ENCODE measurements at places on chromosomes 4 and X.

DNA sequence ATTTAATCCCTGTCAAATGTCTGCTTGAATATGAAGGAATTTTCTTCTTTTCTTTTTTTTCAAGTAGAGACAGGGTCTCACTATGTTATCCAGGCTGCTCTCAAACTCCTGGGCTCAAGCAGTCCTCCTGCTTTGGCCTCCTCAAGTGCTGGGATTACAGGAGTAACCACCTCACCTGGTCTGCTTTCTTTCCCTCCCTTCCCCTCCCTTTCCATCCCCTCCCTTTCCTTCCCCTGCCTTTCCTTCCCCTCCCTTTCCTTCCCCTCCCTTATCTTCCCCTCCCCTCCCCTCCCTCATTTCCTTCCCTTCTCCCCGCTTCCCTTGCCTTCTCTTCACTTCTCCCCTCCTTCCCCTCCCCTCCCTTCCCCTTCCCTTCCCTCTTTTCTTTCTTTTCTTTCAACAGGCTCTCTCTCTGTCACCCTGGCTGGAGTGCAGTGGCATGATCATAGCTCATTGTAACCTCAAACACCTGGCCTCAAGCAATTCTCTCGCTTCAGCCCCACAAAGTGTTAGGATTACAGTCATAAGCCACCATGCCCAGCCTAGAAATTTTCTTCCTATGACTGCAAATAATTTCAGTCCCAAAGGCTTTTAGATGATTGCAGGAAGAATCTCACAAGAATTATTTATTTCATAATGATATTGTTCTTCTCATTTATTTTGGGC, 168.9 kb downstream of the AASDH start:
- DNase-seq: no peak

- no peak for DNase-seq
These were observed 17.2 kb downstream of the TRMT44 start for GRCh38 chr4:8457646-8458252.

GRCh38 chr4:143921181-143921580, 15.8 kb upstream of the GYPE start:
- DNase-seq: no peak

DNA sequence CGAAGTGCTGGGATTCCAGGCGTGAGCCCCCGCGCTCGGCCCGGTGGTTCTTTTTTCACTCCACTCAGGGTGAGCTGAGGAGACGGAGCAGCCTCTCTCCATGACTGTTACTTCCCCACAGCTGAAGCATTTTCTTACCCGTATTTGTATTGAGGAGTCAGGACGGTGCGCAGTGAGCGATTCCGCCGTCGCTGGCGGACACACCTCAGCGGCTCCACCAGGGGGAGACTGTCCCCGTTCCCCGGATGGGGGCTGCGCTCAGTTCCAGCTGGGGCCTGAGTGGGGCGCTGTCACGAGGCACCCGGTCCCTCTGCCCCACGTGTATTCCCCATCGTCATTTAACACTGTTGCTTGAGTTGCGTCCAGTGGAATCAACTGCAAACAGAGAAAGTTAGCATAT, 844.0 kb upstream of the FRG1 start:
- DNase-seq: no peak

DNA sequence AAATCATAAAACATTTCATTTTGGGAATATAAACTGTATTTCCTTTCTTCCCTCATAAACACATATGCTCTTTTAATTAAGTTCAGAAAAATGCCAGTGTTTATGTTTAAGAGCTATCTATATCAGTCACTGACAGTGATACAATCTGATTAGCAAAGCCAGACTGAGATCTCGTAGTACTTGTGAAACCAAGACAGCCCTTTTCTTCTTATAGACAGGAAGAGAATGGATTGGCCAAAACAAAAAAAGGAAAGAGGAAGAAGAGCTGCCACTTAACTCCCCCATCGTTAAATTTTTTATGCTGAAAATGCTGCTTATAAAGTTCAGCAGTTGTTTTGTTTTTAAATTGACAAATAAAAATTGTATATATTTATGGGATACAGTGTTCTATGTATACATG, 87.4 kb downstream of the PLAC1 start:
- DNase-seq: no peak

DNA sequence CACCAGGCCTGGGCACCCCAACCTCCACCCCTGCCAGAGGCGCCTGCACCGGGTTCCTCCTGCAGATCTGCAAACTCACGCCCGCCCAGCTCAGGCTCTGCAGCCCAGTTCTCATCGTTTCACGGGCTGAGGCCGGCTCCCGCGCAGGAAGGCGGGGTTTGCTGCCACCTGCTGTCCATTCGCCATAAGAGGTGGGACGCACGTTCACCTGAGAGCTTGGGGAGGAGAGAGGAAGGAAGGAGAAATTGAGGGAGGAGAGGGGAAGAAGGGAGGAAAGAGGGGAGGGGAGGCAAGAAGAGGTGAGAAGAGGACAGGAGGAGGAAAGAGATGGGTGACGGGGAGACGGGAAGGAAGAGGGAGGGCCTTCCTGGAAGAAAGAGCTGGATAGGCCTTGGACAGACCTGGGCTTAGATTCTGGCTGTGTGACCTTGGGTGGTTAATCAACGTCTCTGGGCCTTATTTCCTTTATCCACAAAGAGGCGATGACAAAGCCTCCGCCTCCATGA, 114.5 kb downstream of the ADRA2C start:
- peak; percentile 32 for DNase-seq

GRCh38 chr4:87117732-87118075, 102.7 kb downstream of the KLHL8 start:
- no peak for DNase-seq

GRCh38 chr4:13701937-13702446, 74.5 kb upstream of the BOD1L1 start:
- DNase-seq: no peak

DNA sequence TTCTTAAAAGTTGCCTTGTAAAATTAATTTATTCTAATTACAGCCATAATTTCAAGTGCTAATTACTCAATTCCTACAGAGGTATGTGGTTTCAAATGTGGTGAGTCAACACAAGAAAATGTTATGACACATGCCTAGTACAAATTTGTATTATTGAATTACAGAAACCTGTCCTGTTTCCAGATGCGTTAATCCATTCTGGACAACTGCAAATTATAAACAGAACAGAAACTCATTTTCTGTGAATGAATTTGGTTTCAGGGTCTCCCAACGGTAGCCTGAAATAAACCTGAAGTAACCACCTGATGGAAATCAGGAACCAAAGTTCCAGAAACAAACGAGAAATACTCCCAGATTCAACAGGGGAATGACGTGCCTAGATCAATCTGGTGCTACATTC, 328.6 kb upstream of the F9 start:
- no peak for DNase-seq

DNA sequence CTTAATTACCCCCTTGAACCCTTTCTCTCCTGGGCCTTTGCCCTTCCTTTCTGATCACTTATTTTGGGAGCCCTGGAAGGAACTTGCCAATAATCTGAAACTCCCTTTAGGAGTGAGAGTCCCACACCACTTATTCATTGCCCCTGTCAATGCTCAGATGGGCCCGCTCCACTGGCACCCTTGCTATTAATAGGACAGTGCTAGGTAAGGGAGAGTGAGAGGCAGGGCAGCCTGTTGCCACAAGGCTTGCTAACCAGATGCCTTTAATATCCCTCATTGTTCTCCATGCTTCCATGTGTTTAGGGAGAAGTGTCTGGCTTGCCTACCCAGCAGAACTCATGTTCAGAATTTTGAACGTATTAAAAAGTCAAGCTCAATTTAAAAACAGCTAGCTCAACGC, 1.7 kb upstream of the NHS start:
- no peak for DNase-seq

- DNase-seq: no peak
These were observed 41.3 kb upstream of the TENM3 start for GRCh38 chr4:182201871-182202270.

DNA sequence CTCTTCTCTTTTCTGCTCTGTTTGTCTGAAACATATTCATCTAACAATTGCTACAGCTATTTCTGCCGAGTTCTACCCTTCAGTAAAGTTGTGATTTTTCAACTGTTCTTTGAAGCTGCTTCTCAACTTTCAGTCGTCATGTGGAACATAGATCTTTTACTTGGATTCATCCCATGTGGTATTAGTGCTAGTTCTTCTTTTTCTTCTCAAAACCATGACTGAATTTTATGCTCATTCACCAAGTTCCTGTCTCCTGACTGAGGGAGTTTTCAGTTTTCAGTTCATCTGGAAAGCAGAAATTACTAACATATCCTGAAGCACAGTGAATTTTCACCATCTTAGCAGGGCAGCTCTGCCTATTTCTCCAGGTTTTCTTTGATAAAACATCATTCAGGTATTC, 12.1 kb downstream of the ACSL4 start:
- no peak for DNase-seq

- DNase-seq: no peak
These were observed 713.7 kb upstream of the AADAT start for GRCh38 chr4:170803492-170803891.

DNA sequence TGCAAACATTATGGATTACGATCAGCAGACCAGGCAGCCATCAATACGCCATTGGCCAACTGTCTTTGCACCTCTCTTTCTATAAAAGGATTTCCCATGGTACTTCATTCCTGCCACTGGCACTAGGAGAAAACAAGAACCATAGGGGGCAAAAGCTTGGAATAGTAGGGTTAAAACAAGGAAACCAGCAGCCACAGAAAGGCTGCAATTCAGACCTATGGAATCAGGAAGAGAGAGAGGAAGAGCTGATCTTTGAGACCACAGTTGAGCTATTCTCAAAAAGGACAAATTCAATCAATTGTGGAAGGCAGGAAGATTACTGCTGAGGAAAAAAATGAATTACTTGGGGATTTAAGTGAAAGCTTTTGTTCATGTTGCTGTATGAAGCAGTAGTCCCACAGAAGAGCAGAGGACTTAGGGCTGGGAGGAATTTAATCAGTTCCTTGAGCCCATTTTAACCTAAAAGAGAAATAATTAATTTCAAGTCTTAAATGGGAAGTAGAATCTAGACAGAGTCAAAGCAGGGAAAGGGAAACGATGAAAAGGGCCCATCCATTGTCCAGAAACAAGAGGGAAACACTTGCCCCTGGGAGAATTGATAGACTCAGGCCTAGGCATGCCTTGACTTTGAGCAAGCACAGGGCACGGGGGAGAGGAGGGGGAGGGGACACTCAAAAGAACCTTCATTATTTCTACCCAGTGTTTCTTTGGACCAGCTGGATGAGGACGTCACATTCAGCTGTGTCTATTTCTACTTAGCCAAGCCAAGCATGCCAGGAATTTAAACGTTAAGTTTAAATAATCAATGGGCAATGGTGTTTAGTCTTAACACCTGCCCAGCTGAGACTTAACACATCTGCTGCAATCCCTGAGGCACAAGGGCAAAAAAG, 50.7 kb downstream of the SCD5 start:
- DNase-seq: no peak

DNA sequence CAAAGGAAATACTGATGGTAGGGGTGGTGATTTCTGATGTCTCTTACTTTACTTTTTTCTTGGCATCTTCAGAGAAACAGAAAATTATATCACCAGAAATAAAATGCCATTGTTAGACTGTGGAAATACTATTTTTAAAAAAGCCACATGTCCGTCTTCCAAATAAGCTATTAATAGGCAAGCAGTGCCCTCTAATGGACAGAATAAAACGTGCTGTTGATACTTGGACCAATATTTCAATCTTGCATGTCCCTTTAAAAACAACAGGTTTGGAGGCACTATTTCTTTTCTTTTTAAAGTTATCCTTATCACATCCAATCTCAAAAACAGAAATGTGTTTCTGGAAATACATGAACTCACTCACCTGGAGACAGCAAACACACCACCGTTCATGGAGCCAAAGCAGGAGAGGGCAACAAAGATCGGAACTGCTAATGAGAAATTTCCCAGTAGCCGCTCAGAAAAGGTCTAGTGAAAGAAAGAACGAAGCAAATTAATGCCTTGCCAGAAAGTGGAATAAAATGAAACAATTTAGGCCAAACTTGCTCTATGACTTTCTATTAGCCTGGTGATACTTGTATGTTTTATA, 59.2 kb downstream of the SLC7A11 start:
- no peak for DNase-seq

GRCh38 chr4:82398263-82398662, 24.5 kb upstream of the HNRNPD start:
- no peak for DNase-seq

DNA sequence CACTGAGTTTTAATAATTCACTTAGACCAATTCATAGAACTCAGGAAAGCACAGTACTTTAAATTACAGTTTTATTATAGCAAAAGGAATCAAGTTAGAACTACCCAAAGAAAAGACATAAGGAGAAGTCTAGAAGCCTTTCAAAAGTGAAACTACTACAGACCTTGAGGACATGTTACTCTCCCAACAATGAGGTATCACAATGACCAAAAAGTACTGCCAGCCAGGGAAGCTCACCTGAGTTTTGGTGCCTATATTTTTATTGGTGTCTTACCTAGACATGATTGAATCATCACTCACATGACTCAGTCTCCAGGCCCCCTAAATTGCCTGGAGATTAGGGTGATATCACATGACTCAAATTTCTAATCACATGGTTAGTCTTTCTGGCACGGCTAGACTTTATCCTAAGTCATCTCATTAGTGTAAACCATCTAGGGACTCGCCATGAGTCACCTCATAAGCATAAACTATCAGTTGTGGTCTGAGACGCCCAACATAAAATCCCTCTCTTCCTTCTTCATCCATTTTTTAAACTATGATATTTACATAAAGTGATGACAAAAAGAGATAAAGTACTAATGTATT, 372.3 kb downstream of the TMA16 start:
- no peak for DNase-seq

GRCh38 chr4:81431971-81432370, 39.7 kb downstream of the RASGEF1B start:
- DNase-seq: no peak

- no peak for DNase-seq
These were observed 22.0 kb downstream of the ADH7 start for GRCh38 chr4:99413140-99413539.

DNA sequence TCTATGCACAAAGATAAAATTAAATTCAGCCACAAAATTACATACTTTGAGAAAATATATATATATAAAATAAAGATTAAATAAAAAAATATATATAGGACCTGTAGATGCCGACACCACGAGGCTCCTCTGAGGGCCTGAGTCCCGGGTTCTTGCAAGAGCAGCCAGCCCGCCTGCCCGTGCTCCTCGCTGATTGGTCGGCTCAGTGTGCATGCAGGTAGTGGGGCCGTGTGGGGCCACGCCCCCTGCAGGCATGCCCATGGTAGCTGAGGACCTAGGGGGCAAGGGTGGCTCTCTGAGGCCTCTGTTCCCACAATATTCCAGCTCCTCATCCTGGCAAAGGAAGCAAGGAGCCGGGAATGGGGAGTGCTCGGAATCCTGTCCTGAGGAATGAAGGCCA, 80.5 kb upstream of the AMELX start:
- no peak for DNase-seq

DNA sequence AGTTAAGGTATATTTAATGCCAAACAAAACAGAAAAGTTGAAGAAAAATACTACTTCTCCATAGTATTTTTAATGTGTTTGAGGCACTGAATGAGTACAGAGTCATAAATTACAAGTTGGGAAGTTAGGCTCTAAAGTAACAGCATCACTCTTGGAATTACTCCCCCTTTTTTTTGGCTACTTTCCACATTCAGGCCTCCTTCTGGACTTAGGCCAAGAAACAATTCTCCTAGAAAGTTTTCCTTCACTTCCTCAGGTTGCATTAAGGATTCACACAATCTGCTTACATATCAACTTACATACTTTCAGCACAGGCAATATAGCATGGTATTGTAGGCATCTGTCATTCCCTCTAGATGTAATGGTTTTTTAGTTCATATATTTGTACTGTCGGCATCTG, 52.1 kb downstream of the TMEM165 start:
- DNase-seq: no peak

Data from NCI-H187 (cell line).